Gastroesophageal sphincter (tissue), 4 donors: ENCODE measurements at places on chromosomes 1 and 21.
A peak's percentile ranks its signal among the peaks of the same experiment; 100 is the strongest.

DNA sequence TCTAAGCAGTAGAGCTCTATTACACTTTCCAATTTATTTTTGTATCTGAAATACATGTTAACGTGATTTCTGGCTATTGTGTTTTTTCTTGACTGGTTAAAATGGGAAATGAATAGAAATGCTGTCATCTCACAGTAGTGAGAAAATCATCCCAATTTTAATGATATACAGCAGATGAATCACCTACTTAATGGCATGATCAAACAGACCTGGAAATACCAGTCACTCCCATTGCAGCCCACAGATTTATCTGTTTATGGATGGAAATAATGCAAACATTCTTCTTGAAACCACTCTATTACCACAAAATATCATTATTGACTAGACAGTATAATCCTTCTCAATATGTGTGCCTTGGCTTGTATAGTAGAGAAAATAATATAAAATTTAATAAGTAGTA is 497.8 kb upstream of the ADAMTS5 start:
- ATAC-seq, result no peak

- no peak for ATAC-seq
Observed at GRCh38 chr1:197614916-197615692, 160.2 kb downstream of the DENND1B start.

- no peak for ATAC-seq
Observed at GRCh38 chr21:42531771-42532170, 18.1 kb downstream of the SLC37A1 start.

GRCh38 chr21:40901691-40902090 is 54.7 kb upstream of the DSCAM start:
- ATAC-seq, result no peak

DNA sequence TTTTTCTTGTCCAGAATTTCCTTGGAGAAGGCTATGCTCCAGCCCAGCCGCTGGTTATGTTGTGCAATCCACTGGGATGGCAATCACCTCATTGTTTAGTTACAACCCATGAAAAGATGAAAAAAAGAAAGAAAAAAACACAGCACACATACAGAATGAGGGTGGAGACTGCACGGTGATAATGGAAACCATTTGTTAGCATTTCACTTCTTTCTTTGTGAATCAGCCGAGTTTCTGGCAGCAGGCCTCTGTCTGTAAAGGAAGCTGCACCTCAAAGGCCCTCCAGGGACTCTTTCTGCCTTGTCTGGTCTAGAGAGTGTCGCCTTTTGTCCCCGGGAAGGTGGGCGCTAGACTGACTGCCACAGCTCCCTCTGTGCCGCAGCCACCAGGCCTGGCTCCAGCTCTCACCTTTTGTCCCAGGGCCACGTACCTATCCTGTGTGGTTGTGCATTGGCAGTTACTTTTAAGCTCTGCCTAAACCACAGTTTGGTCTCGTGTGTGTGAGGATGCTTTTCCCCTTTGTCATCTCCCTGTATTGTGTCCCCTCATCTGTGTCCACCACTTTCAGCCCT is 35.6 kb downstream of the NGF start:
- peak; percentile 83 for ATAC-seq

GRCh38 chr1:200479816-200480215 is 70.0 kb upstream of the ZNF281 start:
- no peak for ATAC-seq

DNA sequence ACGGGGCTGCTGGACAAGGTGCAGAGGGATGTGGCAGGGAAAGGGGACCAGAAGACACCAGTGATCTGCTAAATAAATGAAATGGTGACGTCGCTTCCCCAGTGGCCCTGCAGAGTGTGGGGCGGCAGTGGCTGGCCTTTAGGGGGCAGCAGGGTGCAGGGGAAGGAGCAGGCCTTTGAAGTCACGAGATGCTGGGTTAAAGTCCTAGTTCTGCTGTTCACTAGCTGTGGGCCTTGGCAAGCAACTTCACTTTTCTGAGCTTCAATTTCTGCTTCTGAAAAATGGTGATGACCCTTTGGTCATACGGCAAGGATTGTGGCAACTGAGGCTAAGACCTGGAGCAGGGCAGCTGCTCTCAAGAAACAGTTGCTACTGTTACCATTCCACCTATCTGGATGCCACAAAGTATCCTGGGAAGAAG is 9.2 kb upstream of the GALE start:
- ATAC-seq, result peak; percentile 74

DNA sequence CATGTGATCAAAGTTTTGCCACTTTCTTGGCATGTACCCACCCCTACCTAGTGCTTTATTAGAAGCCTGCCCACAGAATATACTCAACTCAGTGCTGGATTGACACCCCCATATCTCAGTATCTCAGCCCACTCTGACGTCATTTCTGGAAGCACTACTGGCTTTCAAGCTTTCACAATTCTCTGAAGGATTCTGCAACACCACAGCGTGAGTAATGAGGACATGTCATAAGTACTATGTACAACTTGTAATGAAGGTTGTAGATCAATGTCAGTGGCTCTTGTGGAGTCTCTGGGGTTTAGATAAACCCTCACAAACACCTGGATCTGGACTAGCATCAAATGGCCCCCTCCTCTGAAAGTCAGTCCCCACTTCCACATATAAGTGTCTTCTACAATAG is 57.2 kb downstream of the TNFSF4 start:
- peak; percentile 92 for ATAC-seq

DNA sequence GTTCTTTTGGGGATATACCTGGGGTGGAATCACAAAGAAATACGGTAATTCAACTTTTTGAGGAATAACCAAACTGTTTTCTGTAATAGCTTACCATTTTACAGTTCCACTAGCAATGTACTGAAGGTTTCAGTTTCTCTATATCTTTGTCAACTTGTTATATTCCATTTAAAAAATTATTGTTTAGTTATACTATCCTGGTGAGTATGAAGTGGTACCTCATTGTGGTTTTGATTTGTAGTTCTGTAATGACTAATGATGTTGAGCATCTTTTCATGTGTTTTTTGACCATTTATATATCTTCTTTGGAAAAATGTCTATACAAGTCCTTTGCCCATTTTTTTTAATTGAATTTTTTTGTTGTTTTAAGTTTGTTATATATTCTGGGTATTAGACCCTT is 39.4 kb downstream of the MAST2 start:
- ATAC-seq, result no peak

DNA sequence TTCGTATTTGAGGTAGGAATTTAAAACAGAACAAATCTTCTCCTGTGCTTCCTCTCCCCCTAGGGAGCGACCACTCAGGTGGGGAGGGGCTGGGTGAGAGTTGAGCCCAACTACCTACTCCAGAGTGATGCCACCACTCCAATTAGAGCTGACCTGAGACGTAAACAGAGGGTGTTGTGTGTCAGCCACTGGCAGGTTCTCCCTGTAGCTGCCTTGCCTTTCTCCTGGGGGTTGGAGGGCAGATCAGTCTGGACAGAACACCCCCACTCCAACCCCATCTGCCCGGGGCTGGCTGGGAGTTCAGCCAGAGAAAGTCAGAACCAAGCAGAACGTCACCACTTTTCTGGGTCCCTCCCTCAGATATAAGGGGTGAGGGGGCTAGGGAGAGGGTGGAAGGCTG is 2.0 kb downstream of the HPDL start:
- no peak for ATAC-seq

- no peak for ATAC-seq
Observed at GRCh38 chr1:90721210-90722194, 4.4 kb upstream of the BARHL2 start.

DNA sequence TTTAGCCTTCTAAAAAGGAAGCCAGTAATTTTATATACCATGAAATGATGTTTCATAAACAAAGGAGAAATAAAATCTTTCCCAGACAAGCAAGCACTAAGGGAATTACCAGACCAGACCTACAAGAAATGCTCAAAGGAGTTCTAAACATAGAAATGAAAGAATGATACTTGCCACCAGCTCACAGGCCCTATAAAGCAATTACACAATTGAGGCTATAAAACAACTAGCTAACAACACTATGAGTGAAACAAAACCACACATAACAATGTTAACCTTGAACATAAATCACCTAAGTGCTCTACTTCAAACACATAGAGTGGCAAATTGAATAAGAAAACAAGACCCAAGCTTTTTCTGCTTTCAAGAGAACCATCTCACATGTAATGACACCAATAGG is 123.8 kb downstream of the BARHL2 start:
- no peak for ATAC-seq

DNA sequence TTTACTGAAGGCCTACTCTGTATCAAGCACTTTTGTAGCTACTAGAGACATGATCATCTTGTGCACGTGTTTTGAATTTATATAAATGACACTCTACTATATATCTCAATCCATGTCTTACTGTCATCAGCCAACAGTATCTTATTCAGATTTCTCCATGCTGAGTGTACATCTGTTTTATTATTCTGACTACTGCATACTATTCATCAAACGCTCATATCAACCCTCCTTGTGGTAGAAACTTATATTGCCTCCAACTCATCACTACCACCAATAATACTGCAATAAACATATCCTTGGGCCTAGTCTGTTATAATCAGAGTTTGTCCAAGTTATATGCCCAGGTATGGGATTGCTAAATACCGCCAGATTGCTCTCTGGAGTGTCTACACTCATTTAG is 81.6 kb upstream of the IRF2BP2 start:
- ATAC-seq, result no peak

DNA sequence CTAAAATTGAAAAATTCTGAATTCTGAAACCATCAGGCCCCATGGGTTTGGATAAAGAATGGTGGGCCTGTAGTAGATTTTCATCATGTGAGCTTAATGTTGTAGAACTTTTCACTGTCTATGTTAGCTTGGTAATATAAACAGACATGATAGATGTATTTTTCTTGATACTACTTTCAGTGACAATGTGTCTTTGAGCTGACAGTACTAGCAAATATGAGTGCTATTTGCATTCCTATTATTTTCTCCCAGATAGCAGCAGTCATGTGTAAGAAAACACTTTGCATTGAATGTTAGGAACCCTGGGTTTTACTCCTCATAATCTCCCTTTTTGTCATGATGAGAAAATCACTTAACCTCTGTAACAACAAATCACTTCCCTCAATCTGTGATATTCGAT is 18.1 kb downstream of the KMO start:
- ATAC-seq, result no peak

DNA sequence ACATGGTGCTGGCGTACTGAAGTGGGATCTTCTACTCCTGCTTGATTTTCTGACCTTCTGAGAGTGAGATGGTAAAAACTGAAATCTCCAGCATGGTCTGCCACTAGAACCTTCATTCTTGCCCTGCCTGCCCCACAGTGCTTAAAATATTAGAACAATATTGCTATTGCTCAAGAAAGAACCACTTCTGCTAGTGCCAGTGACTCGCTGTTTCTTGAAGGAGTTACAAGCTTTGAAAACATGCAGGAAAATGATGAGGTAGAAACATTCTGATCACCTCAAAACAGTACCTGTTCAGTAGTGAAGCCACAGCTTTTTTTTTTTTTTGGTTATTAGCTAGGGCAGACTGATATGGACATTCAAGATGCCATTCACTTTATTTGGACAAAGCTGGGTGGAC is 95.3 kb downstream of the BACH1 start:
- no peak for ATAC-seq

GRCh38 chr1:30752651-30752908 is 5.0 kb downstream of the LAPTM5 start:
- no peak for ATAC-seq

DNA sequence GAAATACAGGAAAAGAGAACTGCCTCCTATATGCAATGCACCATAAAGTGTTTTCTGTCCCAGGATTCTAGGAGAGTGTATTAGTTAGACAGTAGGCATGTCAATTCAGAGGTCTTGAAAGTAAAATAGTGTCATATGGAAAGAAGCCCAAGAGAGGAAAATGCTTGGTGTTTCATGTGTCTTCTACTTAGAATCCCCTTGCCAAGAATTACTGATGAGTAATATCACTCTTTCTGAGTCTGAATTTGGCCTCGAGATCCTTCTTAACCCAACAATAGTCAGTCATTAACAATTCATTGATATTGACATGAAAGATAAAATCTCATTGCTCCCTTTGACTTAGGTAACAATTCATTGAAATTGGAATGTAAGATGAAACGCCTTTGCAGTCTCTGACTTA is 972.2 kb downstream of the TTLL7 start:
- no peak for ATAC-seq

- ATAC-seq, result peak; percentile 8
Observed at GRCh38 chr1:23824711-23825075, 536 bp downstream of the HMGCL start.

DNA sequence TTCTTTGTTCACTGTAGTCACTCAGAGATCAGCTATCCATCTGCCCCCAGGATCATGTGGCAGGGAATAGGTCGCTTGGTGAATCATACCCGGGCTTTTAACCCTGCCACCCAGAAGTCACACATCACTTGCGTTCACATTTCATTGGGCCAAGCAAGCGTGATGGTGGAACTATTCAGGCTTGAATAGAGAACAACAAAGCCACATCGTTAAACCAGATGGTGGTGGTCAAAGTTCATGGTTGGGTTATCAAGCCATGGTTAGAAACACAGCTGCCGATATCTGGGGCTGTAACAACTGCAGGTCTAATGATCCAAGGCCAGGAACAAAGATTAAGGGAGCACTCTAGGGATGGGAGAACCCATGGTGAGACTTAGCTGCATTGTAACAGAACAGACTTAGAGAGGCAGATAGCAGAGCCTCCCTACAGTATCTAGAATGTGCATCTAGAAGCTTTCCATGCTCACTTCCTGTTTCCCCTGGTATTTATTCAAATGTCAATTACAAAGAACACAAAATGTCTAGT is 40.0 kb upstream of the PTPRC start:
- no peak for ATAC-seq

DNA sequence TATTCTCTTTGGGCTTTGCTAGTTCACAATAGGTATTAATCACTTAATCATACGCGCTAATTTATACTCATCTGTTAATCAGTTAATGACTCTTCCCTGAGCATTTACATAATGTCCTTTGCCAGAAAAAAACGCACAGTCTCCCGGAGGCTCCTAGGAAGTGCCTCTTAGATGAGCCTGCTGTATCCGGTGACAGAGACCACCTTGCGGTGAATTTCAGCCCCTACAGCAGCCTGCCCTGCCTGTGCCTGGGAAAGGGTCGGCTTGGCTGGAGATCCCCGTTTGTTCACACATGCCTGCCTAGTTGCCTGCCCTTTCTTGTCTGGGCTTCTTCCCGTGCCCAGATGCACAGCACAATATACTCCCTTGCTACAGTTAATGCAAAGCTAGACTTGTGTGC is 152.9 kb downstream of the ZBTB18 start:
- no peak for ATAC-seq

DNA sequence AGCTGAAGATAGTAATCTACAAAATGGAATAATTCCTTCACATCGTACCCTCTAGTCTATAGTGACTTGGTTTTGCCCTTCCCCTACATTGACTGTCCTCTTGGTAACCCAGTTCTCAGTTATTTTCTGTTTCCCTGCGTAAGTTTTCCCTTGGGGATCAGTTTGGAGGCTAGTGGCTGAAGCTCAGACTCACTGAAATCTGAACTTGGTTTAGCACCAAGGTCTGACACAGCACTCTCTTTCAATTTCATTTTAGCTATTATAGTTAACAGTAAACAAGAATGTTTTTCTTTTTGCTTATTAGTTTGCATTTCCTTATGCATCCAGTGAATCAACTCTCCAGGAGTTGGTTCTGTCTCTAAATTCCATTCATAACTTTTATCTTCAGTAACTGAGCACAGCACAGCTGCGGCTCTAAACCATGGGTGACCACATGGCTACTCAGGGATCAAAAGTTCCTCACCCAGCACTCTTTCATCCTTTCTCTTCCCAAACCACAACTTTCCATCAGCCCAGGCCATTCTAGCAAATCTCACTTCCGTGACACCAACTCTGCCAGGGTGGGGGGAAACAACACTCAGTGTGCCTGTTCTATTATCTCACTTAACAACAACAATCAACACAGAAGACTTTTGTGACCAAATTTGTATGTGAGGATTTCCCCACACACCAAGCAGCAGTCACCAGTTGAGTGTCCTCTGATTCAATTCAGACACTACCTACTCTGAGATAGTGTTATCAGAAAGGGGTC is 17.6 kb upstream of the IFI6 start:
- no peak for ATAC-seq
